ENCODE measurements at places on chromosomes 16 and 17.

- no peak for DNase-seq
Observed at GRCh38 chr16:56994311-56994710, 5.0 kb downstream of the NLRC5 start.

DNA sequence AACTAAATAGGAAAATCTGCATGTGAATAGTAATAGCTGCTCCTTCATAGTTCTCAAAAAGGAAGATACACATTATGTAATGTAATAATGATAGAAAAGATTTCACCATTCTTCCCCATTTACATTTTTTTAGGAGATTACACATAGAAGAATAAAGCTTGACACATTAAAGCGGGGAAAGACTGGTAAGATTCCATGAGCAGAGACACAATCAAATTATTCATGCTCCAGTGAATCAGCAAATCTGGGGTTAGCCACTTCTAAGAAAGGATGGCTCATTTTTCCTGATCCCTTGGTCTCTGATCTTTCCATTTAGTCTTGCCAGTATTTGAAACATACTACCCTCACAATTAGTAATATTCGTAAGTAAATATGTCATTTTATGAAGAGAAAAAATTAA lies 81.9 kb downstream of the CA4 start:
- no peak for DNase-seq

DNA sequence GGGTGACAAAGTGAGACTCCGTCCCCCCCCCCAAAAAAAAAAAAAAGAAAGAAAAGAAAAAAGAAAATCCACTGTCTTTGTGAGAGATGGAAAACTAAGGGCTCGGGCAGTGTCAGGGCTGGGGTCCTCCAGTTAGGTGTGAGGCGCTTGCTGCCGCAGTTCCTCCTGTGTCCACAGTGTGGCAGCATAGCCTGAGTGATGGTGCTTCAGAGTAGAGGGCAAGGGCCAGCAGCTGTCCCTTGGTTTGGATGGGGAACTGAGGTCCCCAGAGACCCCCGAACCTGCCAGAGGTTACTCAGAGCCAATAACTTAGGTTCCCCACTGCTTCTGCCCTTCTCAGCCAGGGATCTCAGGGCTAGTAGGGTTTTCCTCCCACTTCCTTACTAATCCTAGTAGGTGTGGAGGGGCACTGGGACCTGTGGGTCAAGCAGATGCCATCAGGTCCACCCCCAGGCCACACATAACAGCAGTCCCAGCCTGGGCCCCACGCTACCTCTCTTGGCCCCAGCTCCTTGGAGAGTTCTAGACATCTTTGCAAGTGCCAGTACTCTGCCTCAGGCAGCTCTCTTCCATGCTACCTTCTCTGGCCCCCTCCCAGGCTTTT lies 7.9 kb upstream of the LLGL1 start:
- DNase-seq: peak; percentile 60

GRCh38 chr16:56344518-56345405 lies 80.6 kb downstream of the AMFR start:
- DNase-seq: no peak

DNA sequence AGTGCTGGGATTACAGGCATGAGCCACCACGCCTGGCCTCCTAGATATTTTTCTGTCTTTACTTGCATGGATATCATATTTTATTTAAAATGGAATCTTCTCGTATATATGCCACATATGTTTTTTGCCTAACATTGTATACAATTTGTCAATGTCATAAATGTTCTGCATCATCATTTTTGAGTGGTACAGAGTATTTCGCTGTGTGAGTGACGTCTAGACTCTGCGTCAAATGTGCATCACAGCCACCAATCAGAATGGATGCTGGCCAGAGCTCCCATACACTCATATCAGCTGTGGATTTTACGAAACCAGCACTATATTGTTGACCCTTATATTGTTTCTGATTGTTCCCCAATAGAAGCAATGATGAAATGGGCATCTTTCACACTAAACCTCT lies 57.2 kb downstream of the ERCC4 start:
- no peak for DNase-seq

- no peak for DNase-seq
Observed at GRCh38 chr17:43723697-43724359, 34.8 kb downstream of the SOST start.

DNA sequence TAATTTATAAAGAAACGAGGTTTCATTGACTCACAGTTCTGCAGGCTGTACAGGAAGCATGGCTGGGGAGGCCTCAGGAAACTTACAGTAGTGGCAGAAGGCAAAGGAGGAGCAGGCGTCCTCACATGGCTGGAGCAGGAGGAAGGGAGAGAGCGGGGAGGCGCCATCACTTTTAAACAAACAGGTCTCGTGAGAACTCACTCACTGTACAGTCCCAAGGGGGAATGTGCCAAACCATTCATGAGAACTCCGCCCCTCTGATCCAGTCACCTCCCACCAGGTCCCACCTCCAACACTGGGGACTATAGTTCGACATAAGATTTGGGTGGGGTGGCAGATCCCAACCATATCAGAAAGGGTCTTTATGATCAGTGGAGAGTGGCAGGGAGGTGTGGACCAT lies 392.4 kb upstream of the TNRC6C start:
- DNase-seq: no peak

DNA sequence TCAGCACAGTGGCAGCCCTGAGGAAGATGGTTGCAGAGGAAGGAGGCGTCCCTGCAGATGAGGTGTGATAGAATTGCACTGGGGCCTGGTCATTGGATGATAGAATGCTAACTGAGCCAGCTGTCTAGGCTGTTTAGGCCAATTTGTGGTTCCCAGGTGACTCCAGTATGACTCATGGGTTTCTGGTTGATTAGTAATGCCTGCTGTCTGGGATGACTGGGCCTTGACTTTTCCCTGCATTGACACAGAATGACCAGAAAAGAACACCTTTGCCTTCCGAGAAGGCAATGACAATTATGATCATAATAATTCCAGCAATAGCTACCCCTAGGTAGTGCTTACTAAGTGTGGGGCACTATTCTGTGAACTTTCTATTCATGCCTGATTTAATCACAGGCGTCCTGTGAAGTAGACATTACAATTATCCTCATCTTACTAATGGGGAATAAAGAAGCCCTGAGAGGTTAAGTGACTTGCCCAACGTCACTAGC lies 31.5 kb downstream of the USP43 start:
- no peak for DNase-seq

- DNase-seq: no peak
Observed at GRCh38 chr17:82065193-82065637, 389 bp downstream of the DUS1L start.

GRCh38 chr16:31327646-31328225 lies 27.2 kb upstream of the ITGAX start:
- DNase-seq: no peak

DNA sequence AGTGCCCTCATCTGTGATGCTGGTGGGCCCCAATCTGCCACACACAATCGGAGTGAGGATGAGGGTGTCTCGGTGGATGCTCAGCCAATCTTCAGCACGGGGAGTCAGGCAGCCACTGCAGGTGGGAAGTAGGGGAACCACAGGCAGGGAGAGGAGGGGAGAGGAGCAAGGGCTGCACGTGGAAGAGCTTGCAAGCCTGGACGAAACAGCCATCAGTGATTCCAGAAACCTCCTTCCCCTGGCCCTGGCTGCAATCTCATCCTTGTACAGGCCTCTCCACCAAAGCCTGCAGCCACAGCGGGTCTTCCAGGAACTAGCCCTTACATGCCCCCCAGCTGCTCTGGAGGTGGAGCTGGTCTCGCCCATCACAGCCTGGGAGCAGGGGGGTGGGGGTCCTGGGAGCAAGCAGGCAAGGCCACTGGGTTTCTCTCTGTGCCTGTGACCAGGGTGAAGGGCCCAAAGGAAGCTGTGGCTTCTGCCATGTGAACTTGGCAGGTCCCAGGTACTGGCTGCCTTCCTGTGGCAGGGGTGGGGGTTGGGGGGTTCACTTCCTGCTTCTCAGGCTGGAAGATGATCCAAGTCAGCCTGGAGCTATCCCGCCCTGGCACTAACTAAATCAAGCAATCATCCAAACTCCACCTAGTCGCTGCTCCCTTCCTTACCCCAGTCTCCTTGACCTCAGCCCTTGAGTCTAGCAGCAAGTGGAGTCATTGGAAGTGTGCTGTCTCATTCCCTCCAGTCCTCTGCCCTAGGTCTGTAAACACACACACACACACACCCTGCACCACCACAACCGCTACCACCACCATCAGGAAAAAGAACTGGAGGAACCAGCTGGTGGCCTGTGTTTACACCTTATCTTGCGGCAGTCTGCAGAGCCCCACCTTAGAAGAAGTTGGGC lies 29.4 kb upstream of the MLKL start:
- no peak for DNase-seq

GRCh38 chr17:50023520-50023919 lies 28.5 kb upstream of the DLX3 start:
- DNase-seq: no peak

DNA sequence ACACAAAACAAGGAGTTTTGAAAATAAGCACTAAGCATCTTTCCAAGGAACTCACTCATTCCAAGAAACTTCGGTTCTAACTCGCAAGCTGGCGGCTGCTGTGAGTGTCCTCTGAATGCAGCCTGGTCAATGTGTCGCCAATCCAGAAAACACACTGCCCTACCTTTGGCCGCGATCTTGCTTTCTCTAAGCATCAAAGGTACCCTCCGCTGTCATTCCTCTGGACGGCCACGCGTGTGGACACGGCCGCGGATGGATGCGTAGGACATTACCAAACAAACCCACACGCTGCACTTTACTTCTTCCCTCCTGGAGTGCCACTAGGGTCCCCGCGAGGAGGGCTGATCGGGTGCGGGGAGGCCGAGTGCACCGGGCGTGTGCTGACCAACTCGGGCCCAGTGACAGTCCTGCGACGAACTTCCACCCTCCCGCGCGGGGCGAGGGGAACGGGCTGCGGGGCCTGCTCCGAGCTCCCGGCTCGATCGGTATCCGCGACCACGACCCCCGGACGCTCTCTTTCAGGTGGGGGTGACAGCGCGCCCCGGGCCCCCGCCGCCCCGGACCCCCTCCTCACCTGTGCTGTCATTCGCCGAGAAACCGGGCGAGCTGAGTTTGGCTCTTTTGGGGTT lies 1.1 kb downstream of the CREBBP start:
- no peak for DNase-seq

DNA sequence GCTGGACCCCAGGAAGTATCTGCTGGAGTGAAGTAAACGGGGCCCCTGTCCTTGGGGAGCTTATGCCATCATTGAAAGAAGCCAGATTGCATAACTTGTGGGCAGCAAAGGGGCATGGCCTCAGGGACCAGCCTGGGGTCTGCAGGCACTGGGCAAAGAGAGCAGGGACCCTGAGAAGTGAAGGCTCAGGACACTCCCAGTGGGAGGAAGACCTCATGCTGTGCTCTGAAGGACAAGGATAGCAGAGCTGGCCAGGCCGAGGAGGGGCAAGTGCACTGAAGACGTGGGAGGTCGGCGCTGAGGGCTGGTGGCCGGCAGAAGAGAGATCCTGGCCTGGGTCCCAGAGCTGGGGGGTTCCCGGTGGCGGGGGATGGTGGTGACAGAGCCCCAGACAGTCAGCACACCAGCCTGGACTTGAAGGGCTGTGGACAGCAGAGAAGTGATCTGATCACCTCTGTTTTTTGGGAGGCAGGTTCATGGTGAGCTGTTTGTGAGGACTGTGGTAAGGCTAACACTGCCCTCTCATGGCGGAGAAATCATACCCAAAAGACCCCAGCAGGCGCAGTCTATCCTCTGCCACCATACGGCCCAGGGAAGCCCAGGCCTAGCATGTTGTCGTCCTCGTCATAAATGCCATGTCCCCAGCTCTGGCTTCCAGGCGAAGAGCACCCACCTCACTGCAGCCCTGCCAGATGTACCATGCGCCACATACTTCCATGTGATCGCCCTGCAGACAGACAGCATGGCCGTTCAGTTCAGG lies 7.1 kb upstream of the CNP start:
- no peak for DNase-seq

DNA sequence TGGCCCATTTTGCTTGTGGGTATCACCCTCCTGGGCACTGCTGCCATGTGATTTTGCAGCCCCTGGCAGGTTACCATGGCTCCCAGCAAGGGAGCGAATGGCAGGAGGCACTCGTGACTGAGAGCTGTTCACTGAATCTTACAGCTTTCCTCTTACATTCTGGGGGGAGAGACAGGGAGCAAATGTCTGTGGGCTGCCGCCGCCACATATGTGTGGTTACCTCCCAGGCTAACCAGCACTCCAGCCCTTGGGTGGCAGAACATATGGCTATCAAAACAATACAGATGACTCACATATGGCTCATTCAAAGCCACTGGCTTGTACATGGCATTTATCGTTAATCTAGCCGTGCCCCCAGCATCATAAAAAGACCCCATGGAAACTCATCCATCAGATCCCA lies 19.8 kb downstream of the GTF3C1 start:
- DNase-seq: no peak

DNA sequence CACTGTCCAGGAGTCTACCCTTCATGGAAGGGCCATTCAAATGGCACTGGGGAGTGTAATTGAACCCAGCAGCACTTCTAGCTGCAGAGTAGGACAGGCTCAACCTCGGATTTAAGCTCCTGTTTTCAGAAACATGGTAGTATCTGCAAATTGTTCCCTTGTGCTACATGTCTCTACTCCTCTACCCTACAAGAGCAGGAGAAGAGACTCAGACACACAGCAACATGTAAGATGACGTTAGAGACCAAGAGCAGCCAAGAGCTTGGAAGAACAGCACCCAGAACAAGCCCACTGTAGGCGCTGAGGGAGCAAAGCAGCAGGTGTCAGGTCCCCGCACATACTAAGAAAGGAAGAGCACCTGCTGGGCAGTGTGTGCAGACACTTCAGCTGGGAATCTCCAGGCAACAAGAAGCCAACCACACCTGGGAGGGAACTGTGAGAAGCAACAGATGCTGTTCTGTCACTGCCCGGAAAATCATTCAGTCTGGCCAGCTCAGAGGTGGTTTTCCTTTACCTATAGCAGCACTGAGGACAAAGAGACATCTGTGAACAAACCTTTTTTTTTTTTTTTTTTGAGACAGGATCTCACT lies 35.6 kb upstream of the MNT start:
- no peak for DNase-seq

GRCh38 chr16:4494746-4495490 lies 18.7 kb downstream of the HMOX2 start:
- DNase-seq: no peak

- DNase-seq: no peak
Observed at GRCh38 chr17:44903012-44903685, 3.9 kb upstream of the EFTUD2 start.

GRCh38 chr16:58563235-58563634 lies 47.9 kb downstream of the SETD6 start:
- DNase-seq: no peak

DNA sequence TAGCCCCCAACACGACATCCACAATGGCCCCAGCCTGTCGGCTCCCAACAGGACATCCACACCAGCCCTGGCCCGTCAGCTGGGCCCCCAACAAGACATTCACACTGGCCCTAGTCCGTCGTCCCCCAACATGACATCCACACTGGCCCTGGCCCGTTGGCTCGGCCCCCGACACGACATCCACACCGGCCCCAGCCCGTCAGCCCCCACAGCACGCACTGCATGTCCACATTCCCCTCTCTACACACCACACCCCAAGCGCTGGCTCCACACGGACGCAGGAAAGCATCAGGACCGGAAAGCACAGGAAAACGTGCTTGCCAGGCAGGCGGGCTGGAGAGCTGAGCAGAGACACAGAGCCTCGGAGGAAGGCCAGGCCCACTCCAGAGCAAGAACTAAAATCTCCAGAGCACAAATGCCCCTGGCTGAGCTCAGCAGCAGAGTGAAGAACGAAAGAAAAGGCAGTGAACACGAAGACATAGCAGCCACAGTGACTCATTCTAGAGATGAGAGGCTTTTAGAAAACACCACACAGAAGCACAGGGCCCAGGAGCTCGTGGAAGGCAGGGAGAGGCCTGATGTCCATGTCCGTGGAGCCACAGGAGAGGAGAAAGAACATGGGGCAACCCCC lies 50.6 kb downstream of the LMF1 start:
- DNase-seq: no peak

Measured in activated T-cell treated with anti-CD3 and anti-CD28 coated beads for 1 hour (primary cell).